GM12892 (cell line): ENCODE measurements at places on chromosomes 4 and X.

DNA sequence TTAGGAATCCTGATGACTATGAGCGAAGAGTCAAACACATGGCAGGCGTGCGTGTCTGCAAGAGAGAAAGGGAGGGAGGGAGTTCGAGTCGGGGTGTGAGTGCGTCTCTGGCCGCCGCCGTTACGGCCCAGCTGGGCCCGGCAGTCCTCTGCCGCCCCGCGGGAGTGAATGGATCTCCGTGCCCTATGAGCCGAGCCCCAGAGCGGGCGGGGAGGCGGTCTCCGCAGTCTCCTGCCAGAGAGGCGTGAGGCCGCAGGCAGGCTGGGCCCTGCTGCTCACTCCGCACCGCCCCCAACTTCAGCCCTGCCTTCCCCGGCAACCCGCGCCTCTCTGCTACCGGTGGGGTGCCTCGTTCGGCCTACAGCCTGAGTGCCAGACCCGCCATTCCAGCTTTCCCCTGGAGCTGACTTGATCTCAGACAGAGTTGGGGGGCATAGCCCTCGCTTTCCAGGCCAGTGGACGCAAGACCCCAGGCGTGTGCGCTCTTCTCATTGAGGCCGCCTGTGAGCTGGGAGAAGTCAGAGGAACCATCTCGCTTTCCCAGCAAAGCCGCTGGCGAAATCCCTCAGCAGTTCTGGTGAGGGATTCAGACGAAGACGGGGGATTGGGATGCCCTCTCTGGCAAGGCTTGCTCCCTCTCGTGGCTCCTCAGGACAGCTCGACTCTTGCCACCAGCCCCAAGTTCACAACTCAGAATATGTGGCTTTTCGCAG lies 1.4 kb downstream of the SLC16A2 start:
- DNase-seq: no peak

GRCh38 chr4:187108845-187109244 lies 385.2 kb upstream of the FAT1 start:
- no peak for DNase-seq

DNA sequence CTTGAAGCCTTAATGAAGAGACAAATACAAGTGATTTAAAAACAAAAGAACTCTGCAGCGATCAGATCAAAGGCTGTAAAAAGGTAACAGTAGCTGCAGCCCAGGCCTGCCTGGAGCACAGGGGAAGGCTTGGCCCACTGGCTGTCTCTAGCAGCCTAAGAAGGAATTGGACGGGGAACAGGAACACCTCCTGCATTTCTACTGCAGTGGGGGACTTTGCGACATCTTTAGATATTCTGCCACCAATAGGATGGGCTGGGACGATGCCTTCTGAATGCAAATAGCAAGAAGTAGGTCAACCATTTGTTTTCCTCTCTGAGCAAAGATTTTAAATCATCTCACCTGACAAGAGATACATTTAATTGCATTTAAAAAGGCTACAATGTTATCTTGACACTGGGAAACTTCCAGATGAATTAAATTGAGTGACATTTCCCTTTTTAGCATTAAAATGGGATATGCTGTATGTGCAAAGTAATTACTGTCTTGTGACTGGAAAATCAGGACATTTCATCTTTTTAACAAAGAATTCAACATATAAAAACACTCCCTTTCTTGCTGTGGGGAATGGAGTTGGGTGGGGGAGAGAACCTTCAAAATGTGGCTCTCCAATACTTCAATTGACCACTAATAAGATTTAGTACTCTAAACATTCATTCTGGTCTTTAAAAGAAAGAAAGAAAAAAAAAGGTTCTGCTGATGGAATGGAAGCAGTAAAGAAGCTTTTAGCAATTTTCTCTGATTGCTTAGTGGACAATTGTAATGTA lies 70.0 kb downstream of the NYX start:
- DNase-seq: no peak

DNA sequence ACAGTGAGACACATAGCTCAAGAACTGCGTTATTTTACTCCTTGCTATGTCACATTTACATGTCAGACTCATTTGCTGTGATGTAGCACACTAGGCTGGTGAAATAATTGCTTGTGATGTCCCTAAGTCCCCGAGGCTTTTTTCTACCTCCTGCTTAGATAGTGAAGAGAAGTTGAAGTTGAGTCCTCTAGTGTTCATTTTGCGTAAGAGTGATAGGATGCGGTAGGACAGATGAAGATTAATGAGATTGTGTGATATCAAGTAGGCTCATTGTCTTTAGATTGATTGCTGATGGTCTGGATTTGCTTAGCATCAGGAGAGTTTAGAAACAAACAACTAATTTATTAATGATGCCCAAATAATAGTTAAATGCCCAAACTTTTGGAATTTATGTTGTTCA lies 173.6 kb upstream of the NUDT6 start:
- no peak for DNase-seq

DNA sequence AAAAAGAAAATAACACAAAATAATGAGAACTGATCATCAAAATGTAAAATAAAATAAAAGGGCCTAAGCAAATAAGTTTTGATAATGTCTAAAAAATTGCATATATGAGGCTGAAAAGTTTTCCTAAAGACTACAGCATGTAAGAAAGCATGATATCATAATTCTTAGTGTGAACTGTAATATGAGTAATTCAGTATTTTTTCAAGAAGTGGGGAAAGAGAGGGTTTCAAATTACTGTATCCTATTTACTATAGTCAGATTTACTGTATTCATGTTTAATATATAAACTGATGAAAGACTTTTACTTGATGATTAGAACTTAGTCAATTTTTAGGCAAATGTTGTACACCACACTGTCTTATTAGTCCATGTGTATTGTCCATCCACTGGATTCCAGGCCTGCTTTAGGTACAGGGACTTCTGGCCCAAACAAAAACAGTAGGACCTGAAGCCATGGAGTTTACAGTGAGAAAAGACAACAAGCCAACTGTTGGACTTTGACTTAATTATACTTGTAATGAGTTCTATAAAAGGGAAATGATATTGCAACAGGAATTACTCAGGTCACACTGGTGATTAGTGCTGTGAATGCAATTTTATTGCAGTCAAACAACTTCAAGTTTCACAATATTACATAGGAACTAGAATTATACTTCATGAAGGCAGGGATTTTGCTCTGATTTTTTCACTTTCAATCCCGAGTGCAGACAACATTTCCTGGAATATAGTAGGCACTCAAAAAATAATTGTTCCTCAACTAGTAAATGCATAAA lies 517.7 kb upstream of the GALNT7 start:
- no peak for DNase-seq

DNA sequence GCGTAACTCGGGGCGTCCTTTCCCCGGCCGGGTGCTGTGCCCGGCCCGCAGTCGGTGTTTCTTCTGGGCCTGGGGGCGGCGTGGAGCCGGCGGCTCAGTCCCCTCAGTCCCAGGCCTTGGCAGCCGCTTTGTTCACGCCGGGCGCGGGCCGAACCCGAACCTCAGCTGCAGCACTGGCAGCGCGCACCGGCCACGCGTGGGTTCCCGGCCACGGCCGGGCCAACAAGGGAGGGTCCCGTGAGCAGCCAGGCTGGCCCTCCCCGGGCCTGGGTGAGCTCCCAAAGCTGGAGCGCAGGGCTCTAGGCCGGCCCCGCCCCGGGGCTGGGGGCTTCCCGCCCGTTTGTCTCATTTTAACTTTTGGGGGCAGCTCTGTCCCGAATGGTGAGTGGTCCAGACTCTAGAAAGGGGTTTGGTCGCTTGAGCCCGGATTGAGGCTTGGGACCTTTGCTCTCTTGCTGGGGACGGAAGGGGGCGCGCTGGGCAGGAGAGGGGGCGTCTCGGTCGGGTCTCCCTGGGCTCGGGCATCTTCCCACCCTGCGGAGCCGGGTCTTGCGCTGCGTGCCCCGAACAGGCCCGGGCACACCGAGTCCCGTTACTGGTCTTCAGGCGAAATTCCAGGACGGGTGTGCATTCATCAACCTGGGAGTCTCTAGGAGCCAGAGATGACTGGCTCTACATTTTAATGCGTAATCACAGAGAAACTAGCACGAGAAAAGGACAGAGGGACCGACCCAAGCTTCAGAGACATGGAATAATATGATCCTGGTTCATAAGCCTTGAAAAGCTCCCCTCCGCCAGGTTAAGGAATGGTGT lies 177.1 kb downstream of the CBR4 start:
- DNase-seq: no peak

DNA sequence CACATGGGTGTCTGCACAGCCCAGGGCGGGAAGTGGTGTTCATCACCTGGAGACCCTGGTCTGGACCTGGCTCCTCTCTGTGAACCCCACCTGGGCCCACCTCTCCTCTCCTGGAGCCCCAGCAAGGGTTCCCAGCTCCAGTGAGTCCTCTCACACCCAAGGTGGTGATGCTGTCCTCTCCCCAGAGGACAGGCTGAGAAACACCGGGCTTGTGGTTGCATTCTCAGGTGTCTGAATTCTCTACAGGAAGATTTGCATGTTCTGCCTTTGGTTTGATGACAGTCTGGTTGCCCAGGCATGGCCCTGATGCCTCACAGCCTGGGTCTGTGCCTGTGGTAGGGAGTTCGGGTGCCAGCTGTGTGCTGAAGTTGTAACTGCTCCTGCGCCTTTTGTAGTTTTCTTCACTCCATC lies 3.8 kb downstream of the MAEA start:
- DNase-seq: no peak

- DNase-seq: no peak
These were observed 29.5 kb downstream of the ASMTL start for GRCh38 chrX:1423215-1423614.

DNA sequence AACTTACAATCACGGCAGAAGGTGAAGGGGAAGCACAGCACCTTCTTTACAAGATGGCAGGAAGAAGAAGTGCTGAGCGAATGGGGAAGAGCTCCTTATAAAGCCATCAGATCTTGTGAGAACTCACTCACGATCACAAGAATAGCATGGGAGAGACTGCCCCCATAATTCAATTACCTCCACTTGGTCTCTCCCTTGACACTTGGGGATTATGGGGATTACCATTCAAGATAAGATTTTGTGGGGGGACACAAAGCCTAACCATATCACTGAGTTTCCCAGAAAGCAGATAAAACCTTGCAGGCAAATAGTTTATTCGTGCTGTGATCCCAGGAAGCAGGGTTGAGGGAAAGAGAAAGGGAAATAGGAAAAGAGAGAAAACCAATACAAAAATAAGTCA lies 69.0 kb upstream of the GYPA start:
- DNase-seq: no peak

- DNase-seq: no peak
These were observed 3.6 kb downstream of the LINC00632 start for GRCh38 chrX:140713174-140713539.

DNA sequence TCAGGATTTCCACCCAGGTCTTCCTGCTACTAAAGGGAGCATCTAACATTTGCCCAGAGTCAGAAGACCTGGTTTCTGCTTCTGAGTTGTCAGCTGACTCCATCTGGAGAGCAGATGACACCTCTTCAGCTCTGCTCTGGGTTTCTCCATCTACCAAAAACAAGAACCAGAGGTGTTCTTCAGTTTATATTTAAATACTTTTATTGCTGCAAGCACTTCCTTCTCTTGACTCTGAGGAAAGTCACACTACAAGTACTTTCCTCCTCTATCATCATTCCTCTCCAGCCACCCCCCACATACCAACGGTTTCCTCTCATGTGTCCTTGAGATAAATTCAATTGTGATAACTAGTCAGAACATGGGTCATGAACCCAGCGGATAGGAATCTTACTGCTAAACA lies 88.4 kb downstream of the PPP3CA start:
- DNase-seq: no peak

GRCh38 chrX:38798956-38799355 lies 2.3 kb upstream of the MID1IP1 start:
- DNase-seq: no peak

DNA sequence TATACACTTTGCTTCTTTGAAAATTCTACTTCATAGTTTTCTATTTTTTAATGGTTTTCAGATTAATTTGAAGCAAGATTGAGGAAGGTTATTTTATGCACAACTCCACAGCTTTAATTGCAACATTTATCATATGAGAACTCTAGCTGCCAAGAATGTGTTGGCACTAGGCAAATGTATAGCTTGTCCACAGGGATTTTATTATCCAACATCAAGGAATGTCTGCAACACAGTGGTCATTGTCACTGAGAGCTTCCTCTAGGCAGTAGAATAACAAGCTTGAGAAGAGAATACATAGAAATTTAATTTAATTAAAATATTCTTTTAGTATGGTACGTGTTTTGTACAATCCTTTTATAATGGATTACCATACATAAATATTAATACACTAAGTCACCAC lies 1600.8 kb downstream of the ARAP2 start:
- no peak for DNase-seq

DNA sequence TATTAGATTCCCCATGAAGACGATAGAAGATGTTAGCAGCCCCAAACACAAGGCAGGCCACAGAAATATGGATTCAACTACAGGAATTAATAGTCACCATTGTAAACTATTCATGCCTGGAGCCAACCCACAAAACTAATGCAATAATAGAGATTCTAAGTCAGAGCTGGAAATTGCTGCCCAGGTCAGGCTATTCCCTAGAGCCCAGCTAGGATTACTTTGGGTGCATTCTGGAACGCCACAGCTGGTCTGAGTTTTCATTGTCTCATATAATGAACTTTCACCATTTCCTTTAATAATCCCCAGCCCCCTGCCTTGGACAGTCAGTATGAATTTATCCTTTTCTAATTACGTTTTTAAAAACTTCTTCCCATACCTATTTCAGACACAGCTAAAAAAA lies 252.6 kb downstream of the PAPSS1 start:
- DNase-seq: no peak

DNA sequence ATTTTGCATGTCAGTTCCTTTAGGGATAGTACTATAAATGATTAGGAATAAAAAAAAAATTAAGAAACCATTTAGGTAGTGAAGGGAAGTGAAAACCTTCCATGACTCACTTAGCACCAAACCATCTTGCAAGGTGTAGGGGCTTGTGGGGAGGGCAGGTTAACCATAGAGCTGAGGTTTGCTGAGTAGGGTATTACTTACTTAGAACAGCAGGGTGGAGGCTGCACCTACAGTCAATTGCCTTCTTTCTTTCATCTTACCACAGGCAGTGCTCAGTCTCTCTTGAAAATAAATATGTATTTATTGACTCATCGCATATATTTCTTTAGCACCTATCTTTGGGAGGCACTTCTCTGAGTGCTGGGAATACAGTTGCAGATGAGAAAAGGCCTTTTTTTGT lies 104.9 kb upstream of the GIMD1 start:
- DNase-seq: no peak

- no peak for DNase-seq
These were observed 313.3 kb upstream of the ACTRT1 start for GRCh38 chrX:128365492-128365891.

DNA sequence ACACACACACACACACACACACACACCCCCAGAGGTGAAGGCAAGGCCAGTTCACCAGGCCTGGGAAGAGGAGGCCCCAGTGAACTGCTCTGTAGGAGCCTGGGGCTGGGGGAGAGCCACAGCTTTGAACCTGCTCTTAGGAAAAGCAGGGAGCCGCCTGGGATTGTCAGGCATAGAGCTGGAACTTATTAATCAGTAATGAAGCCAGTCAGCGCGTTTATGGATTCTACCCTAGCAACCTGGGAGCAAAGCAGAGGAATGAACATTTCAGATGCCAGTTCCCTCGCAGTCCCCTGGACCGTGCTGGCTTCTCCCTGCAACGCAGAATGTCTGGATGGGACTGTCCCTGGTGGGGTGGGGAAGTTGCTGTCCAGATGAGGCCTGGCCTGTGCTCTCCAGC lies 45.3 kb upstream of the DDX3X start:
- no peak for DNase-seq
